ENCODE measurements at places on chromosomes 16 and 17.
A peak's percentile ranks its signal among the peaks of the same experiment; 100 is the strongest.

DNA sequence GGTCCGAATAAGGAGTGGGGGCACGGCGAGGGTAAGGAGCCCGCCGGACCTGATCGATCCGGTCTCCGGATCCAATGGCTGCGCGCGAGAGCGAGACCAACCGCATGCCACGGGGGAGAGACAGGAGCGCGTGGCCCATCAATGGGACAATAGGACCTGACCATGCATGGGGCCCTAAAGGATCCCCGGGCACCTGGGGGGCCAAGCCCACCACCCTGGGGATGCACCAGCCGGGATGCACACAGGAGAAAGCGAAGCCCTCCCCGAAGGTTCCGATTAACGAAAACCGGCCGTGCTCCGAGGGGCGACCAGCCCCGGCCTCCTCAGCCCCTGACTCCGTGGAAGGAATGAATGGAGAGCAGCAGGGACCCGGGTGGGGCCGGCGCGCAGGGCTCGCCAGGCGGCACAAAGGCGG is 525 bp downstream of the JPT1 start:
- no peak for DNase-seq

- DNase-seq = no peak
Measured at GRCh38 chr16:85568519-85568918, 44.6 kb upstream of the GSE1 start.

- DNase-seq = no peak
Measured at GRCh38 chr17:50881182-50881581, 15.0 kb upstream of the TOB1 start.

GRCh38 chr17:55478971-55479370 is 32.3 kb downstream of the SMIM36 start:
- DNase-seq = no peak

DNA sequence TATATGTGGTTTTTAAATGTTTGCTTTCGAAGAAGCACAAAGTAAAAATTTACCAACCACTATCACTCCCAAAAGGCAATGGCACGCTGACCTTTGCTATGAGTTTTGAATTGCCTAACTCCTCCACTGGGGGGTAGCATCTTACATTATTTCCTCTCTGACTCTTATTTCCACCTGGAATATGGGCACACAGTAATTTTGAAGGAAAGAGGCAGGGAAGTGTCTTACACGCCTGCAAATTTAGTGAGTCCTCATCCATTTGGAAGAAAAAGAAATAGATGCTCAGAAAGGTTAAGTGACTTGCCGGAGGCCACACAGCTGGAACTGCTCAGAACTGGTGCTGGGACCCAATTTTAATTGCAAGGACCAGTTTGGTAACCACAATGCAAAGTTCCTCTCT is 29.9 kb upstream of the IRX6 start:
- DNase-seq = no peak

DNA sequence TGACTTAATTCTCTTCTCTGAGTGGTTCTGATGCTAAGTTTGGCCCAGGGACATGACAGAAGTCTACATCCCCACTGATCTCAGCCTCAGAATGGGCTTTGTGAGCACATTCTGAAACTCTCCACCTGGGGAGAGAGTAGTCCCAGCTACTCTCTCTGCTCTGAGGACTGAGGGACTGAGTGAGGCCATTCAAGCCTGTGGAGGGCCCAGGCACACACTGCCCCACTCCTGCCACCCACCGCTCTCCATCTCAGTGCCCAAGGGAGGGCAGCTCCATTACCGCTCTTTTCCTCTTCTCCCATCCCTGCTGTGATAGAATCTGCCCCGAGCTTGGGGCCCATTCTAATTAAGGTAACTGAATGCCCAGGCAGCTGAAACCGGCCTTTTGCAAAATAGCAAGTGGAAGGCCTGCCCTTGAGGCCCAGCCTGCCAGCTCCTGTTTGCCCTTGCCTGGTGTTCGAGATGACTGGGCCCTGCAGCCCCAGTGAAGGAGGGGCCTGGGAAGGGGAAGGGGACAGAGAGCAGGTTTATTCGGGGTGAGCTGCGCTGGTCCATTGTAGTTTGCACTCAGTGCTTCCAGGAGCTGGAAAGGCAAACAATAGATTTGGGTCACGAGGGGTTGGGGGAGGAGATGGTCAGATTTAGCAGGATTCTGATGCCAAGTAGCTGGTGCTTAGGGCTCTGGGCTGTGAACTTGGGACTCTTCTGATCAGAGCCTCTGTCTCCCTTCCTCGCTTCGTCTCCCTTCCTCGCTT is 76.2 kb downstream of the RAB11FIP4 start:
- no peak for DNase-seq

- DNase-seq = no peak
Measured at GRCh38 chr16:67781565-67781921, 24.8 kb downstream of the RANBP10 start.

DNA sequence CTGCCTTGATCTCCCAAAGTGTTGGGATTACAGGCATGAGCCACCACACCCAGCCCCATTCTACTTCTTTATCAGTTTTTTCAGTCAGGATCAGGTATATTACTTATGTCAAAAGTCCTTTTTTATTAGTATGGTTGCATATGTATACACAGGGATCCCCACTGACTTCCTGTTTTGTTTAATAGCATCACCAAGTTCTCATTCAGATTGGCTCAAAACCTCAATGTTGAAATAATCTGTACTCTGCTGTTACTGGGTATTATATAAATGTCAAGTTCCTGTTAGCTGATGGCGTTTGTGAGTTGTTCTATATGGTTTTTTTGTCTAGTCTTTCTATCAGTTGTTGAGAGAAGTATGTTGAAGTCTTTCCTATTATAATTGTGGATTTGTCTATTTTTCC is 168.5 kb downstream of the BCAS3 start:
- DNase-seq = no peak

DNA sequence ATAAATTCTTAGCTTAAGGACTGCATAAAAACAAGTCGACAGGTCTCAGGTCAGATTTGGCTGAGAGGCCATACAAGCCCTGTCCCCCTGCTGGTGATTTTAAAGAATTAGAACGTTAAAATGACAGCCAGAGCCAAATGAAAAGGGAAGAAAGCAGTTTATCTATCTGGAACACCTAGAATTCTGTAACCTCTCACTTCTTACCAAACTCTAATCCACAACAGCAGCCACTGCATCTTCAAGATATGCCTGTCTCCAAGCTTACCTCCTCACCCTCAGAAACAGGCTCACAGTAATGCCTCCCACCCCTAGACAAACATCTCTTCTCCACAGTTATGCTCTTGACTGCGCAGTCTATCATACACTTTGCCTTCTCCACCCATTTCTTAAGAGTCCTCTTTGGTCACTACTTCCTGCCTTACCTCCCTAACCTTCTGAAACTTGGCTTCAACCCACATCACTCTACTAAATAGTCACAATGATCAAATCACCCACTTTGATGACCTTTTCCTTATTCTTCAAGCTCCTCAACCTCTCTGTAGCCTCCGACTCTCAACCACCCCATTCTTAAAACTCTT is 14.2 kb downstream of the ANKFY1 start:
- DNase-seq = peak; percentile 7

- DNase-seq = no peak
Measured at GRCh38 chr16:75550211-75550662, 5.8 kb downstream of the TMEM231 start.

- no peak for DNase-seq
Measured at GRCh38 chr16:50765260-50765659, 23.4 kb downstream of the CYLD start.

- DNase-seq = no peak
Measured at GRCh38 chr17:494601-495265, 142.1 kb upstream of the RPH3AL start.

DNA sequence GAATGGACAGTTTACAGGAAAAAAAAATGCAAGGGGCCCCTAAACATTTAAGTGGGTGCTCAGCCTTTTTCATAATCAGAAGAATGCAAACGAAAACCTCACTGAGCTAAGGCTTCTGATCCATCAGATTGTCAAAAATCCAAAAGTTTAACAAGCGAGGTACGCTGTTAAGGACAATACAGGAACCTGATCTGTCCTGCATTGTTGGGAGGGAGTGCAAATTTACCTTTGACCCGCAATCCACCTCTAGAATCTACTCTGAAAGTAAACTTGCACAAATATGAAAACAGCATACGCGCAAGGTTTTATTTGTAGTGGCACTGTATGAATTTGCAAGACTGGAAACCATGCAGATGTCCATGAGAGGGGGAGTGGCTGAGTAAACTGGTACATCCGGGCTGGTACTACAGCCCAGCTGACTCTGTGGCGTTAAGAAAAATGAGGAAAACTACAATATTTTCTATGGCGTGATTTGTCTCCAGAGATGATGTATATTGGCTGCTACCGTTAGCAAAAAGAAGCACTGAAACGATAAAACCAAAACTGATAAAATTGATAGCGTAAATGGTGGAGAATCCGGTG is 28.8 kb upstream of the ST6GALNAC1 start:
- DNase-seq = no peak

- peak; percentile 8 for DNase-seq
Measured at GRCh38 chr16:82263521-82264143, 93.6 kb upstream of the MPHOSPH6 start.

GRCh38 chr17:35448899-35449227 is 297 bp upstream of the SLFN13 start:
- DNase-seq = no peak

- DNase-seq = no peak
Measured at GRCh38 chr17:21517538-21518293, 141.6 kb downstream of the KCNJ12 start.

- no peak for DNase-seq
Measured at GRCh38 chr16:88703486-88704309, 2.5 kb downstream of the RNF166 start.

DNA sequence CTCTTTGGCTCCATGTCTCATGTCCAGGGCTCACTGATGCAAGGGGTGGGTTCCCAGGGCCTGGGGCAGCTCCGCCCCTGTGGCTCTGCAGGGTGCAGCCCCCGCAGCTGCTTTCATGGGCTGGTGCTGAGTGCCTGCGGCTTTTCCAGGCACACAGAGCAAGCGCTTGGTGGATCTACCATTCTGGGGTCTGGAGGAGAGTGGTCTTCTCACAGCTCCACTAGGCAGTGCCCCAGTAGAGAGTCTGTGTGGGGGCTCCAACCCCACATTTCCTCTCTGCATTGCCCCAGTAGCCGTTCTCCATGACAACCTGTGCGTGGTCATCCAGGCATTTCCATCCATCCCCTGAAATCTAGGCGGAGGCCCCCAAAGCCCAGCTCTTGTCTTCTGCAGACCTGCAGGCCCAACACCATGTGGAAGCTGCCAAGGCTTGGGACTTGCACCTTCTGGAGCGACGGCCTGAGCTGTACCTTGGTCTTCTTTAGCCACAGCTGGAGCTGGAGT is 5.2 kb downstream of the IL32 start:
- no peak for DNase-seq

GRCh38 chr16:28304214-28304613 is 11.9 kb downstream of the SBK1 start:
- no peak for DNase-seq

DNA sequence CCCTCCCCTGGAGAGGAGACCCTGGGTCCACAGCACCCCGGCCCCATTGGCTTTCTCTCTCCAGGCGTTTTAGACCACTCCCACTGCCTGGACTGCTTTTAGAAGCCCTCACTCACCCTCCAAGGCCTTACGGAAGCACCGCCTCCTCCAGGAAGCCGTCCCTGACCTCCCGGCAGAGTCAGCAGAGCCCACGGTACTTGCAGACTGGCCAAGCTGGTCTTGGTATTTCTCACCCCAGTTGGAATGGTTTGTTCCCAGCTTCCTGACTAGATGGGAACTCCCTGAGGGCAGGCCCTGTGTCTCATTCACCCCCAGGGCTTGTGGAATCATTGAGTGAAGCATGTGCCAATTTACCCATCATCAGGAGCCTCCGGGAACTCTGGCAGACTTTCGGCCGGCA is 9.2 kb downstream of the SCGB1C2 start:
- no peak for DNase-seq

DNA sequence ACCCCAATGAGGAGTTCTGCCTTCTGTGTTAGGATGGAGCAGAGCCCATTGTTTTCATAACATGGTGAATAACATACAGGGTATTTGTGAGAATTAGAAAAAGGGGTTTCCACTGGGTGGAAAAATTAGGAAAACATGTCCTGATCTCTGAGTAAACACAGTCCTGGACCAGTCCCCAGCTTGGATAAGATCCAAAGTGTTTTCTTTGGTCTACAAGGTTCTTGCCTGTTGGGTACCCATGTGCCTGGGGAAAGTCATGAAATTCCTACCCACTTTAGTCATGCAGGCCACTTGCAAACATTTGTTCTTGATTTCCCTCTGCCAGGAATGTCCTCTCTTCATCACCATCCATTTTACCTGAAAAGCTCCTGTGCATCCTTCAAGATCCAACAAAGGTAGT is 164.8 kb upstream of the DYNLRB2 start:
- no peak for DNase-seq

GRCh38 chr16:71408536-71408935 is 33.3 kb downstream of the TLE7 start:
- no peak for DNase-seq

DNA sequence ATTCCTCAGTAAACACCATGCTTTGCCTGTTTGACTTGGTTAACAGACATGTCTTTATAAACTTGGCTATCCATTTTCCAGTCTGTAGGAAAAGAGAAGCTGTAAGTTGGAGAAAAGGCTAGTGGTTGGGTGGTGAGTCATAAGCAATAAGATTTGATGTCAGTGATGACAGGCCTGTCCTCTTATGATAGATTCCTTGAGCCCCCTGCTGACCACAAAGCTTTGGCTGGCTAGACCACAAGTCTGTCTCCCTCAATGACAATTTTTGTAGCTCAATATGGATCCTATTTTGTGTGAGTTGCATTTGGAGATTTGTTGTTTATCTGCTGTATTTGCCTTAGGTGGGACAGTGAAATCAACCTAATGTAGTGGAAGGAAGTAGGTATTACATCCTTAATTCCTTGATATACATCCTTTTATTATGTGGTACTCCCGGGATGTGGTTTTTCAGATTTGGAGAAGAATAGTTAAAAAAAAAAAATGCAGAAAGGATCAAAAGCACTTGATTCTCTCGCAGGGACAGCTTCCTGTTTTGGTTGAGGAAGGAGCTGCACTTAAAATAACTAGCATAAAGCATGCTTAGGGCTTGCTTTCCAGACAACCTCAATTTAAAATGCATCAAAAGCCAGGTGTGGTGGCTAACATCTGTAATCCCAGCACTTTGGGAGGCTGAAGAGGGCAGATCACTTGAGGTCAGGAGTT is 67.4 kb downstream of the SIAH1 start:
- DNase-seq = peak; percentile 27

DNA sequence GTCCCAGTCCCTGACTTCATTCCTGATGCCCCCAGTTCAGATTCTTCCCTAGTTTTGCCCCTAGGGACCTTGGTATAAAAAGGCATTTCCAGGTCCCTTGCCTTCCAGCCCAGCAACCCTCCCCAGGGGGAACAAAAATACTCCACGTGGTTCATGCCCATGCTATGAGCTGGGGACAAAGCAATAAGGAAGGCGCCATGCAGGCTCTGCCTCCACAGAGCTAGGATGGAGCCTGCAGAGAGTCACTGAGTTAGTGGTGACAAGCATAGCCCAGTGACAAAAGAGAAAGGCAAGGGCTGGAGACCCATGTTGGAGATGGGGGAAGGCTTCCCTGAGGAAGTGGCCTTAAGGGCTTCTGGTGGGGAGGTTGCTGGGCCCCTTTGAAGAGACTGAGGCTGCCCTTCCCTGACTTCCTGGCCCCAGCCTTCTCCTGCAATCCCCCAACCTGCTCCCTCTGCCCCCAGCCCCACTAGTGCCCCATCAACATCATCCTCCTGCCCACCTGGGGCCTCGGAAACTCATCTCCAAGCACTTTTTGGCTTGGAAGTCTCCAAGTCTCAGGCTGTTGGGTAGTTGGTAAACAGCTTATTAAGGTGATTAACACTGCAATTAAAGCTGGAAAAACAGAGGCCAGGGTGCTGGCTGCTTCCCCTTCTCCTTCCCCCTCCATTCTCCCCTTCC is 9.6 kb downstream of the DLX3 start:
- DNase-seq = no peak

GRCh38 chr16:30526137-30526822 is at the start of gene ZNF768:
Gene ZNF768 (minus strand): TSS chr16:30526566. CDS start chr16:30526413, 153 bp downstream.
- DNase-seq = no peak
